ENCODE measurements at places on chromosomes 16 and 17.

DNA sequence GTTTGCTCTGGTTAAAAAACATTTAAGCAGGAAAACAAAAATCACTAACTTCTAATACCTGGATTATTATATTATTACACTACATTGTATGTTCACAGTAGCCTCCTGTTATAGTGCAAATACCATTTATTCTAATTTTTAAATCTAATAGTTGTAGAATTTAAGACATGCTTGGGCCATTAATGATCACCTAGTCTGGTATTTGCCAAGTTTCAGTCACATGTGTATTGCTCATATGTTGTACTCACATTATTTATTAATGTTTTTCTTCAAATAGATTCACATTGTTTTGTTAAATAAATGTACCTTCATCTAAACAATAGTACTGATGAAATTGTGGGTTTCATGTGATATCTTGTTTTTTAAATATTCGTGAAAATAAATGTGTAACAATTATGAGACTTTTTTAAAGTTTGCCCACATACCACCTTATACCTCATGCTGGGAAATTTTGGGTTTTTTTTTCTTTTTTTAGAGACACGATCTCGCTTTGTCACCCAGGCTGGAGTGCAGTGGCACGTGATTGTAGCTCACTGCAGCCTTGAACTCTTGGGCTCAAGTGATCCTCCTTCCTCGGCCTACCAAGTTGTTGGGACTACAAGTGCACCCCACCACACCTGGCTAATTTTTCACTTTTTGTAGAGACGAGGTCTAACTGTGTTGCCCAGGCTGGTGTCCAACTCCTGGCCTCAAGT, 5.9 kb downstream of the ZNF771 start:
- DNase-seq, result no peak

DNA sequence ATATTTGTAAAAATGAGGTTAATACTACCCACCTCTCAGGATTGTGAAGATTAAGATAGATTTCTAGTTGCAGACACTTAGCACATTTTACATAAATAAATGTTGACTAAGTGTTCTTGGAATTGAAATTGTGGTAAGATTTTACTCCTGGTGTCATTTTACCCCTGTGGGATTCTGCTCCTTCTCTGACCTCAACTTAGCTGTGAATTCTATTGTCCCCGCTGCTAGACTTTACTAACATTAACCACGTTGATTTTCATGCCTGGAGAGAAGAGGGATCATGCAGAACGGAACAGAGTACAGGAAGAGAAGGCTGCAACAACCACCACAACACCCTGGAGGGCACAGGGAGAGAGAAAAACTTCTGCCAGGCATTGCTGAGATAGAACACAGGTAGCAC, 2.1 kb upstream of the TOM1L1 start:
- DNase-seq, result no peak

DNA sequence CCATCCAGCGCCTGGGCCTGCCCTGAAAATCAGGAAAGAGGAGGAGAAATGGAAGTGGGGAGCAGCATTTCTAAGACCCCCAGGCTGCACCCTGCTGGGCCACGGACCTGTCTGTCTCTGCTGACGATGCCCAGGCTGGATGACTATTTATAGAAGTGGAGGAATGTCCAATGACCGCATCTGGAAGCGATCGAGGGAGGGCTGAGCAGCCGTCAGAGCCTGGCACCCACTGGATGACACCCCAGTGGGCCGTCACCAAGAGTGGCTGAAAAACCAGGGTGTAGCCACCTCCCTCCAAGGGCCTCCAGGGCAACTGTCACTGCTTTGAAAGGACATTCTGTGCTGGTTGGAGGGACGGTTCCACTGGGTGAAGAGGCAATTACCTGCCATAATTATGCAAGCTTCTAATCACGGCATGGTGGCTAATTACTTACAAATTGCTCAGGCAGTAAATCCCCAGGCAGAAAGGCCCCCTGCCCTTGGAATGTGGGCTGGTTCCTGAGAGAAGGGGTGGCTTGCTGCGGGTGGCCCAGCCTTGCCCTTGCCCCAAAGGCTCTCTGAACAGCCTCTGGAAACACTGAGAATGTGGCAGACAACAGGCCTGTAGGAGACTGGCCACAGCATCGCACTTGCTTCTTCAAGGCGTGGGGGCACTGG, 332.1 kb downstream of the C16orf95 start:
- no peak for DNase-seq

DNA sequence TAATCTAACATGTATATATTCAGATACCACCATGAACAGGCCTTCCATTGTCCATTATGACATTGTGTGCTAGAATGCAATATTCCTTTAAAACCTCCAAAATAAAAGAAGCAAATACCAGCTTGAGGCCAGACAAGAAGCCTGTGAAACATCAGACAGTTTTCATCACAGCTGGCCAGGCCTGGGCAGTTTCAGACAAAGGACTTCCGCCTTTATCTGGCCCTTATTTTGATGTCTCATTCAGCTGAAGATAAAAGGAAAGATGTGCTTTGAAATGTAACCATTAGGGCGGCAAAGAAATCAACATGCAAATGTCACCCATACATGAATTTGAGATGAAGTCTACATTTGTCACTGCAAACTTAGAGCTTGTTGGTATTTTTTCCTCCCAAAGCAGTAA, 737.5 kb downstream of the KCNJ2 start:
- no peak for DNase-seq

- no peak for DNase-seq
These were observed 16.3 kb downstream of the SLC38A10 start for GRCh38 chr17:81278831-81279230.

Data from GM12891 (cell line).